ENCODE measurements at places on chromosomes 7 and 10.

GRCh38 chr10:48590945-48591344 is 13.9 kb downstream of the ARHGAP22 start:
- no peak overlapping the region for H3K4me3 ChIP-seq
- no peaks in the 10 kb centered on the region for H3K4me1 ChIP-seq
- no peaks in the 10 kb centered on the region for H3K36me3 ChIP-seq
- no peak overlapping the region for H3K27ac ChIP-seq
- H3K27me3 ChIP-seq, result no peaks in the 10 kb centered on the region

GRCh38 chr10:111076191-111076681 is 593 bp upstream of the ADRA2A start:
- peaks cover 25% of the 10 kb centered on the region for H3K4me1 ChIP-seq
- peaks cover 7% of the 10 kb centered on the region for H3K27me3 ChIP-seq
- no peak overlapping the region for H3K27ac ChIP-seq

GRCh38 chr7:100963874-100964273 is 5.5 kb upstream of the MUC12 start:
- no peak overlapping the region for H3K4me3 ChIP-seq
- no peak for DNase-seq
- no peaks in the 10 kb centered on the region for H3K27me3 ChIP-seq
- no peaks in the 10 kb centered on the region for H3K36me3 ChIP-seq
- no peak overlapping the region for H3K27ac ChIP-seq

- H3K27me3 ChIP-seq, result no peaks in the 10 kb centered on the region
- no peaks in the 10 kb centered on the region for H3K36me3 ChIP-seq
- no peak for DNase-seq
- H3K27ac ChIP-seq, result no peak overlapping the region
- H3K4me3 ChIP-seq, result no peak overlapping the region
Observed at GRCh38 chr10:28684157-28684985, 7.0 kb downstream of the BAMBI start.

DNA sequence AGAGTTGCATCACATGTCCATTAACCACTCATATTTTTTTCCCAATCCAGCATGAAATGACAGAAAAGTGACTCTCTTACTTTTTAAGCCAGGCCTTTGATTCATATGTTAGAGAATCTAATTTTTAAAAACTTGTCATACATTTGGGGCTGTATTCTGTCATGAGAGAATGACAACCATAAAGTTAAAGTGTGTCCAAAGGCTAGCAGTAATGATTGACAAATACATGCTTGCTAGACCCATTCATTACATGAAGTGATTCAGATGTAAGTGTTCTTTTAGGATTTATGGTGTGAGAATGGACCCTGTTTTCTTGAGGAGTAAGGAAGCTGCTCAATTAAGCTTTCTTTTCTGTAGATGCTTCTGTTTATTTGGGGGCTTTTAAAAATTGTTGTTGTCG is 75.4 kb downstream of the CSTF2T start:
- DNase-seq, result no peak
- H3K36me3 ChIP-seq, result no peaks in the 10 kb centered on the region
- no peak overlapping the region for H3K4me3 ChIP-seq
- H3K27ac ChIP-seq, result no peak overlapping the region

DNA sequence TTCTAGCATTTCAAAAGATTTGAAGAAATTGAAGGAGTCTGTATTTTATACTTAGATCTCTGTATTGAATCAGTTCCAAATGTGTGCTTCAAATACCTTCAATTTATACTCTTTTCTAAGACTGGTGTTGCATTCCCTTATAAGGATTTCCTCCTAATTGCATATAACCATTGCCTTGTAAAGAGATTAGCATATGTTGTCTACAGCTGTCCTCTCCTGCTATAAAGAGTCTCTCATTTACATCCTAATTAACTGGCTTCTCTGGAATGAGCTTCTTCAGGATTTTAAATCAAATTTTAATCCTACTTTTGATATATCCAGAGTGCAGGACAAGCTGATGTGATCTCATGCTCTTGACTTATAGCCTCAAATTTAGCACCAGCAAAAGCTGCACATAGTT is 957.3 kb downstream of the XPNPEP1 start:
- H3K4me3 ChIP-seq, result no peak overlapping the region
- H3K36me3 ChIP-seq, result no peaks in the 10 kb centered on the region
- no peak for DNase-seq
- no peaks in the 10 kb centered on the region for H3K27me3 ChIP-seq
- no peaks in the 10 kb centered on the region for H3K4me1 ChIP-seq
